ENCODE measurements at places on chromosomes 11 and 22. TPM values are rescaled to one million over a fixed set of nuclear protein-coding genes. Genes with fewer than 3 reads are reported as not detected.

The LRRC75B gene
- polyA plus RNA-seq = 31.6 TPM

The JAM3 gene
- 61.4 TPM for polyA plus RNA-seq

The P2RY6 gene
- 1.1 TPM for polyA plus RNA-seq

The ANO9 gene
- polyA plus RNA-seq = 12.7 TPM

The DBX1 gene
- polyA plus RNA-seq = not detected

- DNase-seq = no peak
Measured at GRCh38 chr11:13701506-13701905, 33.0 kb downstream of the FAR1 start.

DNA sequence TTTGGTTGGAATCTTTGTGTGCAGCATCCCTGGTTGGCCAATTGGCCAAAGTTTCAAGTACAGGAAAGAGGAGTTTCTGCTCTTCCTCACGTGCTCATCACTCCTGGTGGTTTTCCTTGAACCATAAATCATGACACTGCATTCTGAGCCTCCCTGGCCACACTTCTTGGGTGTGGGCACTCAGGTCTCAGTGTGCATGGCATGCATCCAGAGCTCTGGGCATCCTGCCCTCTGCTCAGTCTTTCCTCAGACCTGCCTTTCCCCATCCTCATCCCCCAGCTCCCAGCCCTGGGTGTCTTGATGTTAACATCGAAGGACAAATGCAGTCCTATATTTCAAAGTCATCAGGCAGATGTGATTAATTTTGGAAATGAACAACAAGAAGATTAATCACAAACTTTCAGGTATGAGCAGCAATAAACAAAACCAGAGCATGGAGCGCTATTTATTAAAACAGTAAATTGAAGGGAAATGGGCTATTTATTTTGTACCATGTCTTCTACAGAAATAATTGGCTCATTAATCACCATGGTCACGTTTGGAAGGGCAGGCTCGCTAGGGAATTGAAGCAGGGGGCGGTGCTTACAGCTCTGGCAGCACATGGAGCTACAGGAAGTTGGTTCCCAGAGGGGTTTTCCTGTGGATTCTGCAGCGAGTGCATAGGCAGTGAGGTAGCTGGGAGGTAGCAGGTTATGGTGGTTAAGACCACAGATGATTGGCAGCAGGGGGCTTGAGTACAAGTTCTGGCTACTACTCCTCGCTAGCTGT is 89.6 kb downstream of the CSNK2A3 start:
- no peak for DNase-seq

DNA sequence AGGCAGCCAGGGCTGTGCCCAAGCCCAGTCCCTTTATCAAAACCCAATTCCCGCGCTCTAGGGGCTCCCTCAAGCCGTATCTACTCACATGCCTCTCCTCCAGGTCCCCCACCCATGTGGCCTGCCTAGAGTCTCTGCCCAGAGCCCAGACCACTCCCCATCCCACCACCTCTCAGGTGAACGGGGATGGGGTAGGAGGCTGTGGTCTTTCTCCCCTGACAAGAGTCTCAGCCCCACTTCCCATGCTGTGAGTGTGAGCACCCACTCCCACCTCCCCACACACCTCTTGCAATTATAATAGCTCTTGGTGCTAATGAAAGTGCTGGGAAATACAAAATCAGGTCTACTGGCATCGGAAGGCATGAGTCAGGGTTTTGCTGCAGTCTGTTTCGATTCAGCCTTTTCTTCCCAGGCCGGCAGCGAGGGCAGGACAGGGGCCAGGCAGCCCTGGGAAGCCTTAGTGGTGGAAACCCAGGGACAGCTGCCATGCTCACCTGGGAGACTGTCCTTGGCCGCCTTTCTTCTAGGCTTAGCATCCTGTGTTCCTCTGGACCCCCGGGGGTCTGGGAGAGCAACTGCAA is 16.7 kb upstream of the TMPRSS4 start:
- no peak for DNase-seq

- no peak for DNase-seq
Measured at GRCh38 chr22:20580179-20580578, 72.8 kb downstream of the MED15 start.

DNA sequence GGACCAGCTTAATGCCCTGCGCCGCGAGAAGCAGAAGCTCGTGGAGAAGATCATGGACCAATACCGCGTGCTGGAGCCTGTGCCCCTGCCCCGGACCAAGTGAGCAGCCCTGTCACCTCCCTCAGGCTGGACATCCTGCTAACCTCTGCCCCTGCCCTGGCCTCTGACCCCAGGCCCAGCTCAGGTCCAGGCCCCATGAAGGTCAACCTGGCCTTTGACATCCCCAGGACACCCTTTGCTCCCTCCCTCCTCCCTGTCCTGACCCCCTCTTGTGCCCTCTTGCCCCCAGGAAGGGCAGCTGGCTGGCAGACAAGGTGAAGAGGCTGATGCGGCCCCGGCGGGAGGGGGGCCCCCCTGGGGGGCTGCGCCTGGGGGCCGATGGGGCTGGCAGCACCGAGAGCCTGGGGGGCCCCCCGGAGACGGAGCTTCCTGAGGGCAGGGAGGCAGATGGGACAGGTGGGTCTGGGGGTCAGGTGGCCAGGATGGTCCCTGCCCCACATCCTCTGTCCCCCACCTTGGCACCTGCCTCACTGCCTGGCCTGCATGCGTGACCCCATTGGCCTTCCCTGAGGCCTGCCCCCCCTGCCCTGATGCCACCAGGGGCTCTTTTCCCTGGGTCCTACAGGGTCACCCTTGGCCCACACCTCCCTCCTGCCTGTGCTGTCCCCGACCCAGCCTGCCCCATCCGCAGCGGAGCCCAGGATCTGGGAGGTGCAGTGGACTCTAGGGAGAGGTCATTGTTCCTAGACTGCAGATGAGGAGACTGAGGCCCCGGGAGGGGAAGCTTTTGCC is 5.1 kb upstream of the RPS6KA4 start:
- DNase-seq = no peak

DNA sequence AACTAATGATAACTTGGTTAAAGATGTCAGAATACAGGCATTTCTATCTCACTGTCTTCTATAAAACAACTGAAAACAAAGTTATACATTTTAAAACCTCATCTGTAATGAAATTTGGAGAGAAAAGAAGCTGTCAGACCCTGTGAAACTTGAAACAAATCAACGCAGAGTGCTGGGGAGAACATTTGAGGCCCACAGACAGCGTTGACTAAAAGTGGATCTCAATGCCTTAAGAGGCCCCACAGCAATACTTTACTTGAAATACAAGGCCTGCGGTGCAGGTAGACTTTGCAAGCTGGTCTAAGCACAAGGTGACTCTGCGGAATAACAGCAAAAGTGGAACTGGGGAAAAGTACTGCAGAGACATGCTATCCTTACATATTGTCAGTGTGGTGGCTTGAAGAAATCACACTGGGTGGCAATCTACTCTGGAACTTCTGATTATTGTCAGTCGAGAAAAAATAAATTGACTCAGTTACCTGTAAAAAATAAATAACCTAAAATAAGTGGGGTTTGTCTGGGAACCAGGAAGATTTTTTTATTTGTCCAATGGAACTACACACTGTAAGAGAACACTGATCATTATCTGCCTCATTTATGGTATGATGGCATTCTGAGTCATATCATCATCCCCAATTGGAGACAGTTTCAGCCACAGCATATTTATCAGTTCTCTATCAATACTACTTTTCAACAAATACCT is 138.9 kb downstream of the LUZP2 start:
- no peak for DNase-seq

DNA sequence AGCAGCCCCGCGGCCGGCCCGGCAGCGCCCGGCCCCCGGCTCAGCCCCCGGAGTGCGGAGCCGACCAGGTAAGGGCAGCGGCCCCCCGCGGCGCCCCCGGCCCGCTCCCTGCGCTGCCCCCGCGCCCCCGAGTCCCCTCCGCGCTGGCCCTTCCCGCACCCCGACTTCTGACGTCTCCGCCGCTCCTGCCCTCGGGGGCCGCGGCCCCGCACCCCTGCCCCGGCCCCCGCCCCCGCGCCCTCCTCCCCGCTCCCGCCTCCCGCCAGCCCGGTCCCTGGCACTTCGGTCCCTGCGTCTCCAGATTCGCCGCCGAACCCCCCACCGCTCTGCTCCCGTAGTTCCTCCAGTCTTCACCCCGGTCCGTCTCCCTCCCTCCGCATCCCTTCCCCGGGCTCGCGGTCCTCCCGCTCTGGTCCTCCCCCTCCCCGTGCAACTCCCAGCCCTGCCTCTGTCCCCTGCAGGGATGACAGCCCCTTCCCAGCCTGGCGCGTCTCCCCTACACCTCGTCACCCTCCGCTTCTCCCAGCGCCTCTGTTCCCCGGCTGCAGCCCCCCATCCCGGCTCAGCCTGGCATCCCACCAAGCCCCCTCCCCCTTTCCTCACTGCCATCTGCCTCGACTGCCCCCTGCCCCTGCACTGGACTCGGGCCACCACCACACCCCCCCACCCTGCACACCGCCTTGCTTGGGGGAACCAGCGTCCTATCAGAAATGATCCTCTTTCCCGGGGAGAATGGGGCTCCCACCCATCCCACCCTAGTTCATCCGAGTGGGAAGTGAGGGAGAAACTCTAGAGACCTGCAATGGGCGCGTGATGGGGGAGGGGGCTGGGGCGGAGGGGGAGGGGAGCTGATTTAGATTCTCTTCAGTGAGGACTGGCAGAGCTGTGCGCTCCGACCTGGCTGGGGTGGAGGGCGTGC is 531 bp downstream of the GRIK4 start:
- DNase-seq = no peak

DNA sequence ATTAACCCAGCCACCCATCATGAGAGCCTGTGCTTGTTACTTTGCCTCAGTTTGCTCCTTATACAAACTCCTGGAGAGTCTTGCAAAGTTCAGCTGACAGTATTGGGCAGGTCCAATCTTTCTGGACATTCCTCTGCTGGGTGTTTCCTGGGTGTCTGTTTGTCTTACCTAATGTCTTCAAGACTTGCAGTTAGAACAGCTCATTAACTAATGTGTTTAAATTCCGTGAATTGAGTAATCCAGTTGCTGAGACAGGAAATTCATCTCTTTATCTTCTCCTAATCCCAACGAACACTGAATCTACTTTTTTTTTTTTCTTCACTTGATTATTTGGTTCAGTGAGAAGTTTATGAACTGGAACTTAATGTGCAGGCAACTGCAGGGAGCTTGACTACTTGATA is 20.6 kb downstream of the BCO2 start:
- DNase-seq = no peak

DNA sequence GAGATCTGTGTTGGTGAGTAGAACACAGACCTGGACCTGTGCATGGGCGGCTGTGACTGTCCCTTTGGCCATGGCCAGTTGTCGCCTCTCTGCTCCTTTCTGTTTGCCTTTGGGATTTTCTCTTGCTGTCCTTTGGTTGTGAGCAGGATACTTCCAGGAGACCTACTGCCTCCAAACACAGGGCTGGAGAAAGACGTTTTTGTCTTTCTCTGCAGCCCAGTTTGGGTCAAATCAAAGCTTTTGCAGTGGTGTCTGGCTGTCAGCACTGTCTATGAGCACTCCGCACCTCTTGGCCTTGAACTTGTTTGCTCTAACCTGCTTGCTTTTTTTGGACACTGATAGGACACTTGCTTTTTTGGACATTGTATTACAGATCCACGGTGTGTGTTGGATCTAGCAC is 108.9 kb upstream of the SORL1-AS1 start:
- no peak for DNase-seq

- DNase-seq = no peak
Measured at GRCh38 chr11:93622043-93622442, 39.4 kb upstream of the CEP295 start.

DNA sequence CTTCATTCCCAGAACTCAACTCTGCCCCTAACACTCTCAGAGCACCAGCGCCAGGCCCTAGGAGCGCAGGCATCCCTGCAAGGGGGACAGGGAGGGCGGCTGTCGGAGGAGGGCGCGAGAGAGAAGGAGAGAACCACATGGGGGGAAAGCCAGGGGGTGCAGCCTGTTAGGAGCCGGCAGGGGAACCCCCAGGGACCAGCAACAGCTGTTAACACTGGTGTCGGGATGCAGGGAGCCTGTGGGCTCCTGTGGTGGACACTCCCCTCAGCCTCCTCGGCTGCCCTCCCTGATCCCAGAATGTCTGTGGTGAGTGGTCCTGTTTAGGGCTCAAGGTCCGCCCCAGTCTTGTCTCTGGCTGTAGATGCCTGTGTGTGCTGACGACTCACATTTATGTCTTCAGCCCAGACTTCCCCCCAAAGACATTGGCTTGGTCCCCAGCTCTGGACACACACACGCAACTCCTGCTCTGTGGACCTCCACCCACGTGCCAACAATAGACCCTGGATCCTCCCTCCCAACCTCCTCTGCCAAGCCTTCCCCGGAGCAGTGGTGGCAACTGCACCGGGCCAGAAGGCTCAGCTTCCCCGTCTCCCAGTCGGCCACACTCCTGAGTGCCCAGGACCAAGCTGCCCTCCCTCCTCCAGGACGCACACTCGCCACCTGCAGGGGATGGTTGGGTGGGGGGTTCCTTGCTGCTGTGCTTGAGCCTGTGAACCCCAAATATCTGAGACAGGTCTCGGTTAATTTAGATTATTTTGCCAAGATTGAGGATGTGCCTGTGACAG is 817 bp upstream of the IFITM5 start:
- DNase-seq = no peak

- DNase-seq = no peak
Measured at GRCh38 chr11:110377434-110377833, 52.3 kb upstream of the FDX1 start.

- DNase-seq = no peak
Measured at GRCh38 chr11:9065607-9066432, 25.6 kb downstream of the SCUBE2 start.

- no peak for DNase-seq
Measured at GRCh38 chr11:114237321-114238280, 58.6 kb upstream of the NNMT start.

GRCh38 chr11:118442908-118443589 is 6.8 kb downstream of the KMT2A start:
- DNase-seq = no peak

DNA sequence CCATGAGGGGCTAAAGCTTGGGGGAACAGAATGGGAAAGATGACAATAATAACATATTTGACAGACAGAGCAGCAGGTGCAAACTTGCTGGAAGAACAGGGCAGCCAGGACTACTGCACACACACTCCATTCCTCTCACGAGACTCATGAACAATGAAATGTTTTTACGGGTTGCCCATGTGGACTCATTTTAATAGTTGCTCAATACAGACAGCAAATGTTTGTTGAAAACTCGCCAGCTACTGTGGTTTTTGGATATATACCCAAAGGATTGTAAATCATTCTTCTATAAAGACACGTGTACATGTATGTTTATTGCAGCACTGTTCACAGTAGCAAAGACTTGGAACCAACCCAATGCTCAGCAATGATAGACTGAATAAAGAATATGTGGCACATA is 10.3 kb downstream of the SYT13 start:
- no peak for DNase-seq
